Stimulated activated CD8-positive, alpha-beta memory T cell treated with anti-CD3 and anti-CD28 coated beads, Interleukin-15, amount 100 ng/mL, for 48 hours (primary cell): ENCODE measurements at places on chromosomes 7 and 10.

- DNase-seq, result no peak
These were observed 266 bp upstream of the MDFIC start for GRCh38 chr7:114921631-114922025.

GRCh38 chr10:13399236-13399635 is 51.1 kb upstream of the SEPHS1 start:
- DNase-seq, result no peak

DNA sequence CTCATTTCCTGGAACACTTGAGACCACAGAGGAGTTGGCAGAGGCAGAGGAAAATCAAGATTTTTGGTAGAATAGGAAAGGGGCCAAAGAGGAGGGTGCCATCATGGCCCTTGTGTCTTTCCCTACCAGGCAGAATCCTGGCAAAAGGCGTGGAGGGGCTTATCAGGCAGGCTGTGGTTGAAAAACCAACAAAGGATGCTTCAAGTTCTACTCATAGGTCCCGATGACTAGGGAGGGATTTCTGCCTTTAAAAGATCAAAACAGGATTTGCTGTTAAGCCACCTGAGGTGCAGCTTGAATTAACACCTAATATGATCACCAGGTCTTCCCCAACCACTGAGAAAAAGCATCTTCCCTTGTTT is 45.7 kb downstream of the BPGM start:
- DNase-seq, result no peak

GRCh38 chr7:151888079-151889067 is 11.5 kb upstream of the PRKAG2 start:
- DNase-seq, result no peak

GRCh38 chr10:368579-369220 is 233.4 kb downstream of the ZMYND11 start:
- DNase-seq, result no peak

DNA sequence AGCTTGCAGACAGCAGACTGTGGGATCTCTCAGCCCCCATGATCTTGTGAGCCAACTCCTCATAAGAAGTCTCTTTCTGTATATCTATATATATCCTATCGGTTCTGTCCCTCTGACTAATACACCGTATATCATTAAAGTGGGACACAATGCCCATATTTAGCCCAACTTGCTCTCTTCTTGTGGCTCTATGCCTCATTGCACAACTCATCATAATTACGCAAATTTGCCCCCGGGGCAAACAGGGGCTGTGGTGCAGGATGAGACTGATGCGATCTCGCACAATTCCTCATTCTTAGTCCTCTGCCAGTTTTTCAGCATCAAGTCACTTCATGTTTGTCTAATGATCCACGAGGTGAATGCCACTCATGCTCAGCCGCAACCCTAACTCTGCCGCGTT is 183.2 kb downstream of the PRPF18 start:
- no peak for DNase-seq

- no peak for DNase-seq
These were observed 12.2 kb downstream of the PPA1 start for GRCh38 chr10:70221030-70221429.

DNA sequence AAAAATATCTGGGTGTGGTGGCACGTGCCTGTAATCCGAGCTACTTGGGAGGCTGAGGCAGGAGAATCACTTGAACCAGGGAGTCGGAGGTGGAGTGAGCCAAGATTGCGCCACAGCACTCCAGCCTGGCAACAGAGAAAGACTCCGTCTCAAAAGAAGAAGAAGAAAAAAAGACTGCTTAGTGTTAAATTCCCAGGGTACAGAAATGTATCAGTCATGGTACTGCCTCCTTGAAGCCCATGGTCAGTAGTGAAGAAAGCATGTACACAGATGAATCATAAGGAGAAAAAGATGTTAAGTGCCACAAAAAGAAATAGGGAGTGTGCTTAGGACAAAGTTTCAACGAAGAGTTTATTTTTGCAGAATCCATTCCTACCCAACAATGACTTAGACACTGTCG is 62.5 kb upstream of the KMT2E start:
- no peak for DNase-seq
